SK-N-SH treated with all-trans-retinoic acid at 6 μM for 48 hours (cell line): ENCODE measurements at places on chromosomes 12 and 14.

- ATAC-seq = peak; percentile 13; the same call in 2 of the 3 replicates
Measured at GRCh38 chr12:55724226-55724939, 4.2 kb downstream of the RDH5 start.

- no peak for ATAC-seq
Measured at GRCh38 chr14:75015496-75015895, 12.8 kb downstream of the EIF2B2 start.

DNA sequence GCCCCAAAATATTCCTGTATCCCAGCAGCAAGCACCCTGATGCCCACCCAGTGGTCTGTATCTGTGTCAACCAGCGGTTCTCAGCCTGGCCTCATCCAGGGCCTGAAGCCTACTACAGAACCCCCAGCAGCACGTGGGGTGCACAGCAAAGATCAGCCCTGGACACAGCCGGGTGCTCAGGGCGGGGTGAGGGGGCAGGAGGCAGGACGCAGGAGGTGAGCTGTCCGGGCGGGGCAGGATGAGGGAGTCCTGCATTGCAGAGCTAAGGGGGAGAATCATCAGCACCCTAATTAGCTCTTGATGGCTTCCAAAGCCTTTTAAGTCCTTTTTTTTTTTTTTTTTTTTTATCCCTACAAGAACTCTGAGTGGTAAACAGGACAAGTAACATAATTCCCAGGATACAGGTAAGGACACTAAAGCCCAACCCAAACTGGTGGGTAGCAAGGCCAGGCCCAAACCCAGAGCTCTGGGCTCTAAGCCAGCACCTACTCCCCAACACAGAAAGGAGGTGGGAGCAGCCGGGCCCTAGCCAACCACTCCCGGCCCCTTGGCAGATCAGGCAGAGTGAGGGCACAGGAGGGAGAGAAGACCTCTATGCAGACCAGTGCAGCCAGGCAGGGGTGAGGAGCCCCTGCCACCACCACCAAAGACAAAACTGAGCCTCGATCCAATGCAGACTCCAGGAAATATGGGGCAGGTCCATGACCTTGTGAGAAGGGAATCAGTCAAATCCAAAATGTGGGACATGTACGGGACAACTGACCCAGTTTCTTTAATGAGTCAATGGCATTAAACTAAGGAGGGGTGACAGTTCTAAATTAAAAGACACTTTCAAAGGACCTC lies 32.3 kb upstream of the EIF5 start:
- no peak for ATAC-seq

GRCh38 chr12:122265886-122266229 lies 436 bp downstream of the VPS33A start:
- ATAC-seq = peak; percentile 60

GRCh38 chr12:42589465-42590329 lies at the start of gene PRICKLE1:
Gene PRICKLE1 (minus strand): TSS chr12:42589746. CDS start chr12:42472516, 117,230 bp downstream.
- peak; percentile 83 for ATAC-seq

GRCh38 chr12:128977441-128977840 lies 124.2 kb downstream of the GLT1D1 start:
- no peak for ATAC-seq

DNA sequence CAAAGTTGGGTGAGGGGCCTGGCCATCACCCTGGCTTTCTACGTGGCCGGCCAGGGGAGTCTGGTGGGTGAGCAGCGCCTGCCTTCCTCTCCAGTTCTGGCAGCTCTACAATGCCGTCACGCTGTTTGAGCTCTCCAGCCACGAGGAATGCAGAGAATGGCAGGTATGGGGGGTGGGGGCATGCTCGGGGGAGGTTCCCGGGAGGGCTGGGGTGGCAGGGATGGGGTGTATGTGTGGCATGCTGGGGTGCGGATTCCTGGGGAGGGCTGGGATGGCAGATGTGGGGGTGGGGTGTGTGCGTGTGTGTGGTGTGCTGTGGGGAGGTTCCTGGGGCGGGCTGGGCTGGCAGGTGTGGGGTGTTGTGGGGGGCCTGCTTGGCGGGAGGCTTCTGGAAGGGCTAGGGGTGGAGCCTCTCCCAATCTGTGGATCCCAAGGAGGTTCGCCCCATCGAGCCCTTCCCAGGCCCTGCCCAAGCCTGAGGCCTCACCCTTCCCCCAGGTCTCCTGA lies 18.5 kb downstream of the RHOF start:
- ATAC-seq = no peak

- no peak for ATAC-seq
Measured at GRCh38 chr12:121968876-121969275, 50.5 kb downstream of the CFAP251 start.

GRCh38 chr12:97181571-97182265 lies 274.7 kb downstream of the NEDD1 start:
- ATAC-seq = no peak

- no peak for ATAC-seq
Measured at GRCh38 chr12:3496957-3497356, 6.0 kb downstream of the PRMT8 start.

DNA sequence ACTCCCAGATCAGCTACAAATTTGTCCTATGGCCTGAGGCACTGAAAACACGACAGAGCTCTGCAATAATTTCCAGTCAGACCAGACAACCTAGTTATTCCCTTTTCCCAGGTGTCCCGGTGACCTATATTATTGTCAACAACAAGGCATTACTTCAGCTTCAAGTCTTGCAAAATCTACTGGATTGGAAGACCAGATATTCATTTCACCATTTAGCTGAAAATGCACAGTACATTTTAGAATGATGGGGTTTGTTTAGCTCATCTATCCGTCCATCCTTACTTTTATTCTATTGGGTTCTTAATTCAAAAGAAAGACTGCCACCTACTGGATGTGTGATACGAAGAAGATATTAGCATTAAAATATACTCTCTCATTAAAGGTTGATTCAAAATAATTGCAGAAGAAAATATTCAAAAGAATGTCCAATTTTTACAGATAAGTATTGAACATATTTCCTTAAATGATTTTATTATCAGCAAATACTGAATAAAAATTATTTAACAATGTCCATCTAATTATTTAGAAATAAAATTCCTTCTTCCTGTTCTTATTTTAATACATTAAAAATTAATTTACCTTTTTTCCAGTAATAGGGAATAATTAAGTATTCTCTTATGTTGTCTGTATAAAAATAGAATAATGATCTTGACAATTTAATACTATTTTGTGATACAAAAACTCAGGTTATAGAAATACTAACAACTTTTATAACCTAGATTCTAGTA lies 244.9 kb upstream of the LRIG3 start:
- ATAC-seq = peak; percentile 75; the same call in 2 of the 3 replicates

- ATAC-seq = no peak
Measured at GRCh38 chr12:93048656-93049055, 119.6 kb upstream of the EEA1 start.

- ATAC-seq = no peak
Measured at GRCh38 chr12:89824822-89825221, 116.2 kb upstream of the ATP2B1 start.

GRCh38 chr12:46371718-46372543 lies 642 bp downstream of the SLC38A2 start:
- ATAC-seq = peak; percentile 30

- ATAC-seq = no peak
Measured at GRCh38 chr12:57223191-57224165, 6.0 kb upstream of the SHMT2 start.

DNA sequence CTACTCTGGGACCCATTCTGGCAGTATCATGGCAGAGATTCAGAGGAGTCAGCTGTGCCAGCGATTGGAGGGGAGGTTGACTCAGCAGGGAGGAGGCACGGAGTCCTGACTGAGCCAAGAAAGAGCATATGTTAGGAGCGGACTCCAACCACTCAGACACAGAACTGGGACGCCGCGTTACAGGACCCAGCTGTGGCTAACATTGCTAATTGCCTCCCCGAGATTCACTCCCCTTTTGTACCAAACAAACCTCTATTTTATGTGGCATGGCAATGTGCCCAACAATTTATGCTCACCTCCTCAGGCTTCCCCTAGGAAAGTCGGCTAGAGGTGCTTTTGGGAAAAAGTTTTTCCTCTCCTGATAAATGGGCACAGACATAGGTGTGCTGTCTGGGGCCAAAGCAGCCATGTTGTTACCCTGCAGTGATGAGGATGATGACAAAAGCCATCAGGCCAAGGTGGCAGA lies 15.2 kb upstream of the CLIP1 start:
- peak; percentile 85 for ATAC-seq

- ATAC-seq = no peak
Measured at GRCh38 chr12:25376407-25376806, 125.7 kb upstream of the KRAS start.

GRCh38 chr14:70448633-70449340 lies 3.2 kb upstream of the ADAM21 start:
- ATAC-seq = no peak

DNA sequence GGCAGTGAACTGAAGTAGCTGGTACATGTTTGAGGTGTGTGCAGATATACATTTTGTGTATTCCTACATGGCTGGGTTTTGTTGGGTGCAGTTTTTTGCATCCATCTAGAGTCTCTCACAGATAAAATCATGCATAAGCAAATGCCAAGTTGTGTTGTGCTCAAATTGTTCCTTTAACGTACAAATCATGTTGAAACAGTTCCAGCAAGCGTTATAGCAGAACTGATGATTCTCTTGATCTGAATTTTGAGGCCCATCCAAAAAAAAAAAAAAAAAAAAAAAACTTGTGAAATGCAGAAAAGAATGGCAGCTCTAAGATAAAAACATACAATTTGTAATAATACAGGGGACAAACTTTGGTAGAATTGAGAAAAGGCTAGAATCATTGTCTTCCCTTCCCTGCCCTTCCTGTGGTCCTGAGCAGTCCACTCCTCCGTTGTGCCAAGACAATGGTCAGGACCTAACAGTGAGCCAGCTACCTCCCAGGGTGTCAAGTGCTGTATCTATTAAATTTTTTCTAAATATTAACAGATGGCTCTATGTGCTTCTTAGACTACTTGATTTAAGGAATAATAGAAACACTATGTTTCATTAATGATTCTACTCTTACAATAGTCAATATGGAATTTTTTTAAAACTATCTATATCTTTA lies 122.1 kb downstream of the PLEKHA5 start:
- ATAC-seq = no peak

- ATAC-seq = no peak
Measured at GRCh38 chr12:132765361-132765760, 3.7 kb upstream of the ANKLE2 start.

- peak; percentile 71 for ATAC-seq
Measured at GRCh38 chr14:66979101-66979974, 209.9 kb upstream of the GARIN2 start.

- no peak for ATAC-seq
Measured at GRCh38 chr14:64196056-64196455, 98.1 kb downstream of the ESR2 start.
